ENCODE measurements at places on chromosomes 11 and 22. TPM values are rescaled to one million over a fixed set of nuclear protein-coding genes. Genes with fewer than 3 reads are reported as not detected.
A peak's percentile ranks its signal among the peaks of the same experiment; 100 is the strongest.

Gene MMP8
- 0.37 TPM for total RNA-seq

Gene GAB4
- not detected for total RNA-seq

DNA sequence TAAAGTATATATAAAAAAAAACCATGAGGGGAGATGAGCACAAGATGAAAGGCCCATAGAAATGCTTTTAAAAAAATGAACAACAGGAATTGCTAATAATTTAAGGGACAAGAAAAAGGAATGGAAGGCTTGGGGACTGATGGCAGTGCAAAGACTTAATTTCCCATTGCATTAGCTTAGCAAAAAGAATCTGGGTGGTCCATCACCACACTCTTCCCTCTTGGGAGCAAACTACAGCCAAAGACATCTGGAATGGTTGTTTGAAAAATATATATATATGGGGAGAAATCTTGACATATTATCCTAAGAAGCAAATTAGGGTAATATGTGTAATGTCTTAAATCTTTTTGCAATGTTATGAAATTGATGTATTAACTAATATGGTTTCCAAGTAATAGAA lies 727.1 kb downstream of the METTL15 start:
- peak overlapping the region; percentile 60 for H3K27ac ChIP-seq
- no peak overlapping the region for H3K4me3 ChIP-seq
- peaks cover 6% of the 10 kb centered on the region for H3K4me1 ChIP-seq

DNA sequence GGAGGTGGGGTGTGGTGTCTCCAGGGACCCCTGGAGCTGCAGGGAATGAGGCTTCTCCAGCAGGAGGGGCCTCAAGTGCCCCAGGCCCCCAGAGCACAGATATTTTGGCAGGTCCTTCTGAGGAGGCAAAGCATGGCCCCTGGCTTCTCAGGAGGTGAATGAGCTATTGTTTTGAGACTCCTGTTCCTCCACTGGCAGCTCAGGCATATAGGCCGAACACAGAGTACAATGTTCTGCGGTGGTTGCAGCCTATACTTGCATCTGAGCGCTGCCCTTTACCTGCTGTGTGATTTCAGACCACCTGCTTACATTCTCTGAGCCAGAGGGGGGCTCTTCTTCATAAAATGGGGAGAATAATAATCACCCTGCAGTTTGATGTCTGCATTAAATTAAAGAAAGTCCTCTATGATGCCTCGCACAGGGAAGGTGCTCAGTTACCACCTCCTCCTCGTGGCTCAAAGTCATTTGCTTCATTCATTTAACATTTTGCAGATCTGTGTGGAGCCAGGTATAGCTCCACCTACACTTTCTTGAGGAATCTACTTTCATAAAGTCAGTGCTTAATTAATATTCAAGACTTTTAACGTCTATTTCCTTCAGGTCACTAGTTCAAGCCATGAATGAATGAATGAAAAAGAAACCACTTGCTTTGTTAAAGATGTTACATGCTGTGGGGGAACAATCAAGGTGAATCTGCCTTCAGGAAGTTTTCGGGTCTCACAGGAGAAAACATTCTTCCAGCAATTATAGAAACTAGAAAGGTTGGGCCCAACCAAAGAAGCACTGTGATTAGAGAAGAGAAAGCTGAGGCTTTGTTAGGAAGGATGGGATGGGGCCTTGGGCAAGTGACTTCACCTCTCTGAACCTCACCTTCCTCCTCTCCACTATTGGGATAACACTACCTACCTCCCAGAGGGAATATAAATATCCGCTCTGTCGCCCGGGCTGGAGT lies 68.4 kb downstream of the ADAMTS15 start:
- no peak overlapping the region for H3K4me3 ChIP-seq
- H3K4me1 ChIP-seq: peaks cover 18% of the 10 kb centered on the region
- no peaks in the 10 kb centered on the region for H3K36me3 ChIP-seq
- H3K27me3 ChIP-seq: no peaks in the 10 kb centered on the region
- H3K27ac ChIP-seq: no peak overlapping the region
- no peak for DNase-seq

GRCh38 chr11:98431463-98432359 lies 589.0 kb upstream of the CNTN5 start:
- H3K4me3 ChIP-seq: no peak overlapping the region
- DNase-seq: no peak
- H3K27ac ChIP-seq: no peak overlapping the region
- H3K27me3 ChIP-seq: no peaks in the 10 kb centered on the region

GRCh38 chr11:8786933-8787332 lies 104.3 kb downstream of the RPL27A start:
- no peak overlapping the region for H3K4me3 ChIP-seq
- no peaks in the 10 kb centered on the region for H3K36me3 ChIP-seq
- no peak for DNase-seq
- H3K27me3 ChIP-seq: no peaks in the 10 kb centered on the region
- H3K27ac ChIP-seq: no peak overlapping the region

- H3K4me1 ChIP-seq: no peaks in the 10 kb centered on the region
- no peak overlapping the region for H3K4me3 ChIP-seq
- no peak overlapping the region for H3K27ac ChIP-seq
- DNase-seq: no peak
- H3K27me3 ChIP-seq: no peaks in the 10 kb centered on the region
Observed at GRCh38 chr22:28629420-28630176, 50.0 kb downstream of the TTC28 start.

DNA sequence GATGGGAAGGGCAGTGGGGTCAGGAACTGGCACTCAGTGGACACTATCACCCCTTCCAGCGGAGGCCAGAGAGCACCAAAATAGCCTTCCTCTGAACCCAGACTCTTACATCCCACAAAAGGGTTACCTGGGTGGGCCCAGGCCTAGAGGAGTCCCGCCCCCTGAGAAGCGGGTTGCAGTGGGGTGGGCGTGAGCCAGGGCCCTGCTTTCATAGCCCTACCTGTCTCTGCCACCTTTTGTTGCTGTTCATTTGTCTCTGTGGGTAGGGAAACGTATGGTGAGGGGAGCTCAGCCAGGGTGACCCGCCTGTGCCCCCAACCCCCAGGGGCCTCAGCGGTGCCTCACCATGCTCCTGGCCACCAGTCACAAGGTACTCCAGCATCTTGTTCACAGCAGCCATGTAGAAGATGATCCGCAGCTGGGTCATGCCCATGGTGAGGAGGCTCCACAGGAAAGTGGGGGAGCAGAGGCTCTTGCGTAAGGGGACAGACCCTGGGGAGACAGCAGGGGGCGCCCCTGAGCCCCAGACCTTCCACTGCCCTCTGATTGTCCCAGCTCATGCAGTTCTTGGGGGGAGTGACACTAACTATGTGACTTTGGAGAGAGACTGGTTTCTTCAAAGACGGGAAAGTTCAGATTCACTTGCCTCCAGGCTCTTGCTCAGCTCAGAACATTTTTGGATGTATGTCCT lies 24.0 kb downstream of the SLC43A1 start:
- no peak overlapping the region for H3K27ac ChIP-seq
- no peaks in the 10 kb centered on the region for H3K36me3 ChIP-seq
- no peaks in the 10 kb centered on the region for H3K4me1 ChIP-seq

DNA sequence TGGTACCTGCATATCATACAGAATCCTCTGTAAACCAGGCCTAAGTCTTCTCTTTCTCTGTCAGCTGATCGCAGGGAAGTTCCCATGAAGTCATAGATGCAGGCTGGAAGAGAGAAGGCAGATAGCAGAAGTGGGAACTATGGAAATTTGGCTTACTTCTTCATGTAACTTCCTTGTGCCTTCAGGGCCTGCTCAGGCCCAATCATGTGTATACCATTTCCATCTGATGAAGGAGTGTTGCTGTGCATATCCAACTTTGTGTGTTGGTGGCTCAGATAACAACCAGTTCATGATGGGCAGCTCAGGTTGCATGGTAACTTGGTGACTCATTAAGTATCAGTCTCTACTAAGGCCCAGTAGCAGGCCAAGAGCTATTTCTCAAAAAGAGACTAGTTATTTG lies 53.1 kb upstream of the CEP295 start:
- peaks cover 21% of the 10 kb centered on the region for H3K4me1 ChIP-seq
- no peaks in the 10 kb centered on the region for H3K27me3 ChIP-seq
- DNase-seq: no peak
- no peak overlapping the region for H3K27ac ChIP-seq
